ENCODE measurements at places on chromosomes 16 and 17. TPM values are rescaled to one million over a fixed set of nuclear protein-coding genes. Genes with fewer than 3 reads are reported as not detected.

DNA sequence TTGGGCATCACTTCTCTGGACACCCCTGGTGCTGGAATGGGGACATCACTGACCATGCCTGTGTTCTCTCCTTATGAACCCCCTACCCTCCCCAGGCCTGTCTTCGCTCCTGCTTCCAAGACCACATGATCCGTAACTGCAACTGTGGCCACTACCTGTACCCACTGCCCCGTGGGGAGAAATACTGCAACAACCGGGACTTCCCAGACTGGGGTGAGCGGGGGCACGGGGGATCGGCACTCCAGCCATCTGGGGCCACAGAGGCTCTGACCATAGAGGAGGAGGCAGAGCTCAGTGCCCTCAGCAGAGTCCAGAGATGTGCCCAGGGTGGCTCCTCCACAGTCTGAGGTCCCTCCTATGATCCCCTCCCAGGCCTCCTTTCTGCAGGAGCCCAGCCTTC lies 73.5 kb downstream of the SCNN1B start:
- no peak for ATAC-seq

GRCh38 chr17:64223283-64223682 lies 39.8 kb downstream of the TEX2 start:
- no peak for ATAC-seq

GRCh38 chr17:75685499-75685898 lies 18.4 kb downstream of the SAP30BP start:
- no peak for ATAC-seq

GRCh38 chr16:7422036-7422888 lies 89.6 kb downstream of the RBFOX1 start:
- ATAC-seq = no peak

DNA sequence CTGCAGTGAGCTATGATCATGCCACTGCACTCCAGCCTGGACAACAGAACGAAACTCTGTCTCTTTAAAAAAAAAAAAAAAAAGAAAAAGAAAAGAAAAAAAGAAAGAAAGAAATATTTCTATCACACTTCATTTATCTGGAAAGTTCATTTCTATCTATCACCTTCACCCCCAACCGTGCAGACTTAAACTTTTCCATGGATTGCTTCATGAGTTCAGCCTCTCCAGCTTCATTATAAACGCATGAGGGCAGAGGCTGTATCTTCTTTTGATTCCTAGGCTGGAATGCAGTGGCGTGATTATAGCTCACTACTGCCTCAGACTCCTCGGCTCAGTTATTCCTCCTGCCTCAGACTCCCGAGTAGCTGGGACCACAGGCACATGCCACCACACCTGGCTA lies 28.2 kb downstream of the MRC2 start:
- no peak for ATAC-seq

DNA sequence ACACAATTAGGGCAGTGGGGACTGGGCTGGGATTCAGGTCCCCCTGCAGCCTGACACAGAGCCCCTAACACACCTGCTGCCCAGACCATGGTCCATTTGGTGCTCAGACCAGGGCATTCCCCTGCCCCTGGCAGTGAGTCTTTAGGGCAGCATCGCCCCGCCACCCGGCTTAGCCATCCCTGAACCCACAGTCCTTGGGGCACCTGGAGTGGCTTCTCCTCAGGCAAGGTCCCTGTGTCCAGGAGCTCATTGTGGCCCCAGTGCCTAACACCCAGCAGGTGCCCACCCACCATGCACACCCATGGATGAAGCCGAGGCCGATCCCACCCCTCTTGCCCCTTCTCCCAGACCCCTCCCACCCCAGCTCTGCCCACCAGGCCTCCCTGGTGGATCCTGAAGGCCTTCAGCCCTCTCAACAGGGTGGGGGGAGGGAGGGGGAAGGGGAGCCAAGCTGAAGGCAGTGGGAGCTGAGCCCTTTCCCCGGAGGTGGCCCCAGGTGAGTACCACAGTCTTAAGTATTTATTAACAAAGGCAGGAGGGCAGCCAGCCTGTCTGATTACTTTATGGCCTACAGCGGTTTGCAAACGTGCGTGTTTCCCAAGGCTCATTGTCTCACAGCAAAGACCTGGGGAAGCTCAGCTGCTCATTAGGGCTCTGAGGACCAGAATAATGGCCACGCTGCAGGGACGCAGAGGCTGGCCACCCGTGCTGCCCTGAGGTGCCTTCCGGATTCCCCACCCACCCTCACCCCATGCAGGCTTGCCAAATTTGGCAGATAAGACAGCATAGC lies 38.5 kb downstream of the RBFOX3 start:
- ATAC-seq = no peak

- no peak for ATAC-seq
Observed at GRCh38 chr16:70720425-70721201, 34.8 kb upstream of the MTSS2 start.

GRCh38 chr16:70697594-70698170 lies 11.8 kb upstream of the MTSS2 start:
- no peak for ATAC-seq

DNA sequence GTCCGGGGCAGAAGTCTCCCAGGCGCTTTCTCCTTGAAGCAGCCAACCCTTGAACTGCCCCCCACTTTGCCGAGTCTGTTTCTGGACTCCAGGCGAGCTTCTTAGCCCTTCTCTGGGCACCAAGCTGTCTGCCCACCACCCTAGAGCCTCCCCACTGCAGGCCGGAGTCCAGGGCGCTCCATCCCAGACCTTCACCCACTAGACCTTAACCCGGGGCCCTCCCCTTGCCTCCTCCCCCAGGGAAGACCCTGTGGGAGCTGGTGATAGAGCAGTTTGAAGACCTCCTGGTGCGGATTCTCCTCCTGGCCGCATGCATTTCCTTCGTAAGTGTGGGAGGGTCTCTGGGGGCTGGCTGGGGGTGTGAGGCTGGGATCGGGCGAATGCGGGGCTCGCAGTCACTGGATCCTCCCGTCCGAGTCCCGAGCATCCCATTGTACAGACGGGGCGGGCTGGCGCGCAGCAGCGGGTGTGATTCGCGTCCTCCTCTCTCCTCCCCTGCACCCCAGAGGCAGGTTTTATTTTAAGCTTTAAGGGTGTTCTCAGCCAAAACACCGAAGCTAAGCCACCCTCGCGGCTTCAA lies 1.1 kb downstream of the ATP2A1 start:
- ATAC-seq = peak; percentile 36

Gene ZNF423
- total RNA-seq = 0.72 TPM

Gene C17orf50
- not detected for total RNA-seq

Gene PYY
- not detected for total RNA-seq

Gene ATAD5
- total RNA-seq = 3.8 TPM

Data from esophagus mucosa (tissue), 1 donor.